ENCODE measurements at places on chromosomes 5 and 9.

DNA sequence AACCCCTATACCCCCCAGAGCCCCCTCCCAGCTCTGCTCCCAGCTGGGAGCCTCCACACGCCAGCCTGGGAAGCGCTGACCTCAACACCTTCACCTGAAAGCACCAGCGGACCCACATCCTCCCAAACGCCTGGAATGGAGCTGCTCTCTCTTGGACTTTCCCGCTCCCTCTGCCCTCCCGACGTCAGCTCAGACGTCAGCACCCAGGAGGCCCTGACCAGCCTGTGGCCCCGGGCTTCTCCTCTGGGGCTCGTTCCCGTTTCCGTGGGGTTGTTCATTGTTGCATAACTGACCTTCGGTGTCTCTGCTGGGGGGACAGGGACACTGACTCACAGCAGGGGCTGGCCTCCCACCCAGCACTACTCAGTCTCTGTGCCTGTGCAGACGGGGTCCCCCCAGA lies 35.0 kb upstream of the SLC6A3 start:
- peak; percentile 16 for DNase-seq

- peak; percentile 52 for DNase-seq
Measured at GRCh38 chr5:24539613-24540012, 105.2 kb downstream of the CDH10 start.

- no peak for DNase-seq
Measured at GRCh38 chr5:109318455-109319108, 91.2 kb downstream of the PJA2 start.

DNA sequence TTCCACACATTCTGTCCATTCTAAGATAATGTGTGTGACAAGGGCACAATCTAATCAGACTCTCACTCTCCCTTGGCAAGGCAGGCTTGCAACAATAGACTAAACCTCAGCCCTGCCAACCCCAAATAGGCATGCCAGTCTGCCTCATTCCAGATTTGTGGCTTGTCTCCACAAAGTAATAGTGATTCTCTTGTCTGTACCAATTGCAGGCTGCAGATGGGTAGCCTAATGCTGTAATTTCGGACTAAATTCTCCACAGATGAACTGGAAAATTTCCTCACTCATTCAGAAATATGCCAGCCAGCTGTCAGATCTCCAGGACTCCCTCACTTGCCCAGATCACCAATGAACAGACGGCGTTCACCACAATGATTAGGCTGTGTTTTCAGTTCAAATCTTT lies 413.6 kb downstream of the ELAVL2 start:
- no peak for DNase-seq

- peak; percentile 60 for DNase-seq
Measured at GRCh38 chr9:84669288-84670137, at the start of gene NTRK2. TSS of gene NTRK2 (plus strand) at chr9:84669729. CDS start at chr9:84670749, 1,020 bp downstream.

GRCh38 chr9:108269371-108269770 lies 586.4 kb downstream of the ACTL7B start:
- no peak for DNase-seq

DNA sequence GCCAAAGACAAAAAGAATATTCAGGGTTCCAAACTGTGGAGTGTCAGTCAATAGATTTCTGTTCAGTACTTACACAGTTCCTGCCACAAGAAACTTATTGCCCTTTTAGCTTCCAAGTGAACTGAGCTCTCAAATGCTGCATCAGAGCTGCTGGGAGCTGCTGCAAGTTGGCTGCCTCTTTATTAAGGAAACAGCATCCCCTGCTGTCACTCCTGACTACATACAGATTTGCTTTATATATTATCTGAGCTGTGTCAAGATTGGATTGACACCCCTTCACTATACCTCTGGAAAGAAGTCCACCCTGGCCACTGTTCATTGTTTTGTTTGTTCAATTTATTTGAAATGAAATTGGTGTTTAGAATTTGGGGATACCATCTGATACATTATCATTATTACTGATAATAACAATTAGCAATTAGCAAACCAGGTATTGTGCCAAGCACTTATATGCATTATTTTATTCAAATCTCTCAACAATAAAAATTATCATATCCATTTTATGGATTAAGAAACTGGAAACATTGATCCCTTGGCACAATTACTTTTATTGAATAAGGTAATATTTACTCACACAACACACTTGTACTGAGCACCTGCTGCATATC lies 16.4 kb upstream of the C5orf58 start:
- DNase-seq: peak; percentile 65

DNA sequence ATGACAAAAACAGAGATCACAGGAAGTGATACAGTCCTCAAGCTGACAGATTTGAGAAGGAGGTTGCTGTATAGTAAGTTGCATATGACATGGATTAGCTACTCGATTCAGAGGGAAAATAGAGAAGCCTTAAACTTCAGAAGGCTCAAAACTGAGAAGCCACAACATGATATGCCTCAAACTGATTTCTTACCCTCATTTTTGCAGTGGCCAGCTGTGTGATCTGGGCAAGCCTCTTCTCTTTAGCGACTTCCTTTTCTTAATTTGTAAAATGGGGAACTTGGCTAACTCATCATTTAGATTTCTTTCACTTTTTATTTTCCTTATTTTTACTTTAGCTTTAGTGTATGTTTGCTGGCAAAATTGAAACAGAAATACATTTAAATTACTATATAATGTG lies 421.1 kb downstream of the KIF4B start:
- DNase-seq: no peak

- no peak for DNase-seq
Measured at GRCh38 chr9:70927530-70927929, 193.9 kb downstream of the TRPM3 start.

DNA sequence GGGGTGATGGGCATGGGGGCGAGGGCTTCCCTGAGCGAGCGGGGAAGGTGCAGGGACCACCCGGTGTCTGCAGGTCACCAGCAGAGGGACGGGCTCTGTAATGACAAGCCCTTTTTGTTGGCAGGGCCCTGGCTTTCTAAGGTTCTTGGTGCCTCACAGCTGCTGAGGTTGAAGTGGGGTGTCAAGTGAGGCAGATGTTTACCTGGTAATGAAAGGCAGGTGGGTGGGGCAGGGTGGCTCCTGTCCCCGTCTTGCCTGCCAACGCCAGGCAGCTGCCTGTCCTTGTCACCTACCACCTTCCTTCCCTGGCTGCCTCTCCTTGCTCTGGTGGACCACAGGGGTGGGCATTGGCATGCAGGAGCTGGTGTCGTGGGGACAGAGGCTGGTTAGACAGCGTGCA lies 41.0 kb upstream of the SEMA4D start:
- no peak for DNase-seq

DNA sequence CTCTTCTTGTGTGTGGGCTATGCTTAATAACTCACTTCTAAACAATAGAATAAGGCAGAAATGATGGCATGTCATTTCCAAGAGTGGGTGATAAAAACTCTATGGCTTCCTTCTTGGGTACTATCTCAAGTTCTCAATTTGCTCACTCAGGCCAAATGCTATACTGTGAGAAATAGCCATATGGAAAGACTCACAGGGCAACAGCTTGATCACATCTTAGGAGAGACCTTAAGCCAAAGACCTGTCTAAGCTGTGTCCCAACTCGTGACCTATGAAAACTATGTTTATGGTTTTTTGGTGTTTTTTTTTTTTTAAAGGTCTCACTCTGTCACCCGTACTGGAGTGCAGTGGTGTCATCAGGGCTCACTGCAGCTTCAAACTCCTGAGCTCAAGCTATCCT lies 2.1 kb upstream of the UIMC1 start:
- DNase-seq: no peak

DNA sequence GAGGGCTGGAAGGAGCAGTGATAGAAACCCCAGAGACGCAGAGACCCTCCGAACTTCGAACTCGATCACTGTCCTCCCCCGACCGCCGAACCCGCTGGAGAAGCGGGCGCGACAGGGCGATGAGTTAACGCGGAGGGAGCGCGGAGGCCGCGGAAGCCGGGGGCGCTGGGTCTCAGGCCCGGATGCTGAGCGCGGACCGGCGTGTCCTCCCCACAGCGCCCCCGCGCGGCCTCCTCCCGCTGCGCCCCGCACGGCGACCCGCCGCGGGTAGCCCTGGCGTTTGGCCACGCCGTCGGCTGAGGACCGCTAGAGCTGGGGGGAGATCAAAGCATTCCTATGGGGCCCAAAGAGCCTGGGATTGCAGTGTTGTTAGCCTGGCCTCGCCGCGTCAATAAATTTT lies 7.7 kb upstream of the DMRT2 start:
- DNase-seq: peak; percentile 52

DNA sequence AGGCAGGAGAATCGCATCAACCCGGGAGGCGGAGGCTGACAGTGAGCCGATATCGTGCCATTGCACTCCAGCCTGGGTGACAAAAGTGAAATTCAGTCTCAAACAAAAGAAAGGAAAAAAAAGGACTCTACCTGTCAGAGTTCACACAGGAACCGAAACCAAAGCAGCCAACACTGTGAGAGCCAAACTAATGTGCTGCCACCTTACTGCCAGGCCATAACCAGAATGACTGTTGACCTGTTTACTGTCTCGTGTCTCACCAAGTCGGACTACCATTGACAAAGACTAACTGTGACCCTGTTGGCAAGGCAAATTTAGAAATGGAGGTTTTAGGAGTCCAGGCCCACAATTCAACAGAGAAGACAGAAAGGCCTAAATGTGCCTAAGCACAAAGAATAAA lies 112.4 kb downstream of the ANXA2R start:
- DNase-seq: no peak

- no peak for DNase-seq
Measured at GRCh38 chr9:35002623-35003022, 13.1 kb downstream of the DNAJB5 start.
